ENCODE measurements at places on chromosomes 6 and 20.

DNA sequence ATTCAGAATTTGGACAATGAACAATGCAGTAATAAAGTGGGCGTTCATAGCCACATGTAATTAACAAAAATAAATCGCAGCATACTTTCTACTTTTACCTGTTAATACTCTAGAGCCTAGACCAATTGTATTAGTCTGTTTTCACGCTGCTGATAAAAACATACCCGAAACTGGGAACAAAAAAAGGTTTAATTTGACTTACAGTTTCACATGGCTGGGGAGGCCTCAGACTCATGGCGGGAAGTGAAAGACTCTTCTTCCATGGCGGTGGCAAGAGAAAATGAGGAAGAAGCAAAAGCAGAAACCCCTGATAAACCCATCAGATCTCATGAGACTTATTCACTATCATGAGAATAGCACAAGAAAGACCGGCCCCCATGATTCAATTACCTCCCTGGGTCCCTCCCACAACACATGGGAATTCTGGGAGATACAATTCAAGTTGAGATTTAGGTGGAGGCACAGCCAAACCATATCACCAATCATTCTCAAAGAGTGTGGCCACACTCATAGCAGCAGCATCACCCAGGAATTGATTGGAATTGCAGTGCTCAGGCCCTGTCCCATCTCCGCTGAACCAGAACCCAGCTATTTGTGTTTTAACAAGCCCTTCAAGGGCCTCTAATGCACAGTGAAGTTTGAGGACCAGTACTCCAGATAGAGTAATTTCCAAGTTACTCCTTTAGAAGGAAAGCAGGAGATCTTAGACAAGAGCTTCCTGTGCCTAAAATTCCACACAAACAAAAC is 650.0 kb downstream of the KIF16B start:
- DNase-seq, result no peak

- DNase-seq, result no peak
Observed at GRCh38 chr6:144415835-144416237, 130.7 kb downstream of the UTRN start.

- no peak for DNase-seq
Observed at GRCh38 chr6:16060039-16060438, 68.8 kb upstream of the MYLIP start.

GRCh38 chr6:137829641-137830083 is 37.4 kb upstream of the TNFAIP3 start:
- DNase-seq, result no peak

GRCh38 chr6:164014346-164015087 is 600.0 kb downstream of the QKI start:
- no peak for DNase-seq

DNA sequence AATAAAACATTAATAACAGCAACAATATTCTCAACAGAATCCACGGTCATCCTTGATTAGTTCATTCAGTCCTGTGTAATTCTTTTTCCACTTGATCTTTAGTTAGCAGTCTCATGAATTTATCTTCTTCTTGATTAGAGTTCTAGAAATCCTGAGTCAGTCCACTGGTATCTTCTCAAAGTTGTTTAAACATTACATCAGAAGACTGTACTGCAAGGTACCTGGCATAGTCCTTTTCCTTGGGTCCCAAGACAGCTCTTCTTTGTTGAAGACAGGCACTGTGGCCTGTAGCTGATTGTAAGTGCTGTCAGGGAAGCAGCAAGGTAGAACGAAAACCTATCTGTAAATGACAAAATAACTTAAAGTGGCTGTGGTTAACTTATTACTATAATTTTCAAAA is 11.8 kb downstream of the MAP3K4 start:
- DNase-seq, result no peak

- DNase-seq, result no peak
Observed at GRCh38 chr6:133814797-133815196, 74.1 kb upstream of the TCF21 start.

DNA sequence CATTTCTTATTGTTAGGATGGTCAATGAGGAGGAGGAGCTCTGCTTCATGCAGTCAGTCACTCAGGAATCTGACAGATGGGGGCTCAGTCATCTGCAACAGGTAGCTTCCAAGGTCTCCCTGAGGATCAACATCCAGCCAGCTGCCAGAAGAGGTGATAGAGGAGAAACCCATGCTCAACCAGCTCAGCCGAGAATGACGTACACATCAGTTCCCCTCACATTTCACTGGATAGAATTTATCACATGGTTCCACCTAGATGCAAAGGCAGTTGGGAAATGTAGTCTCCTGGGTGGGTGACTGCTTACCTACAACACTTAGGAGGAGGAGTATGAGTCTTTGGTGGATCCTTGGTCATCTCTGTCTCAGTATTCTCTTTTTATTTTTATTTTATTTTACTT is 144.5 kb downstream of the CEBPB start:
- no peak for DNase-seq

GRCh38 chr6:79468116-79468515 is 69.1 kb downstream of the LCA5 start:
- DNase-seq, result no peak

GRCh38 chr20:61761453-61762166 is 304.1 kb downstream of the TAF4 start:
- no peak for DNase-seq

- no peak for DNase-seq
Observed at GRCh38 chr6:130600880-130601341, 226.3 kb upstream of the SMLR1 start.

DNA sequence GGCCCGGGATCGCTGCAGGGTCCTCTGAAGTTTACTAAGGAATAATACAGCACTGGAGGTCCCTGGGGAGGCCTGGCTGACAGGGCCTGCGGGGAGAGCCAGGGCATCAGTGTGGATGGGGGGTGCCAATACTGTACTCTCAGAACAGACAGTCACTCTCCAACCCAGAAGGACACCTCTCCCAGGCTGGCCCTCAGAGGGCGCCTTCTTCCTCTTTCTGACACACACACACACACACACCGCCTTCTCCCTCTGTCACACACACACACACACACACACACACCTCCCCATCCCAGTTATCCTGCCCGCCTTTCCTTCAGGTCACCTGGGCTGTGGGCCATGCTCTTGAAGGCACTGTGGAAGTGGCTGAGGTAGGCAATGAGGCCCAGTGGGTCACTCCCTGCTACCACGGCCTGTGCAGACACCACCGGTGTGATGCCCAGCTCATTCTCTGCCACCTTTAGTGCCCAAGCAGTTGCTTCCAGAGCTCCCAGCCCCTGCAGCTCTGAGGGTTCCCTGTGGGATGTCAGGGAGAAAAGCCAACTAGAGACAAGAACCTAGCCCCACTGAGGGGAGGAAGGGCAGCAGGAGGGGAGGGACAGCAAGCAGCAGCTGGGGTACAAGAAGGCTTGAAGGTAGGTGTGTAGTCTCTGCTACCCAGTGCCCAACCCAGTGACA is 7.5 kb downstream of the SMPD2 start:
- no peak for DNase-seq

- DNase-seq, result no peak
Observed at GRCh38 chr6:107634324-107635056, 144.6 kb downstream of the SOBP start.

DNA sequence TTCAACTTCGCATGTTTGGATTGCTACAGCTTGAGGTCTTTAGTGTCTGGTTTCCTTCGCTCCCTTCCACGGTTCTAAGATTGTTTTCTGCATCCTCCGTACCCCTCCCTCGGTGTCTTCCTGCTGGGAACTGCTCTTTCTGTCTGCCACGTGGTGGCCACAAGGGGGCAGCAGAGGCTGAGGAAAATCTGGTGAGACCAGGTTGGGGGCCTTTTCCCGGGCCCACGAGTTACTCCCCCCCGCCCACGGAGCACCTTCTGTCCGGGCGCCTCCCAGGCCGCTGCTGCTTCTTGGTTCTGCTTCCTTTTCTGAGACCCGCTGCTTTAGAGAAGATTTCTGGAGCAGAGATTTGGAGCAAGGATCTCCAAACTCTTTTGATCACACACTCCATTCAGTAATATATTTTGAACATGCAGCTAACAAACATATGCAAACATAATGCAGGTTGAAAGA is 21.1 kb upstream of the NOTCH4 start:
- peak; percentile 62 for DNase-seq

DNA sequence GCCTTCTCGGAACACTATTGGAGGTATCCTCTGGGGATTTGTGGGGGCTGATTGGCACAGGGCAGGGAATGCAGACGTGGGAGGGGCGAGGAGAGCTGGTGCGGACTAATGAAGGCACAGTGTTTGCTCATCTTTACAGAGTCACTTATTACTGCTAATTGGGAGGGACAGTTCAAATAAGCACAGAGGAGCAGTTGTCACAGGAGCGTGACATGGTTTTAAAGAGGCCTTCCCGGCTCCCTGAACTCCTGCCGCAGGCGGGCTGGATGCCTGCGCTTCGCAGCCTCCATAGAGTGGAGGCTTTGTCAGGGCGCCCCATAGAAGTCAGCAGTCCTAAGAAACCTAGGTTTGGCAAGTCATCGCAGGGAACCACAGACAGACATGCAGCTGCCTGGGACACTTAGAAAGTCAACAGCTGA is 149.6 kb downstream of the LINC00237 start:
- DNase-seq, result no peak

- DNase-seq, result no peak
Observed at GRCh38 chr6:2615251-2615650, 135.5 kb downstream of the MYLK4 start.

- DNase-seq, result no peak
Observed at GRCh38 chr6:113857556-113858479, 673 bp downstream of the MARCKS start.

GRCh38 chr6:130377371-130377770 is 11.6 kb downstream of the TMEM200A start:
- DNase-seq, result no peak

DNA sequence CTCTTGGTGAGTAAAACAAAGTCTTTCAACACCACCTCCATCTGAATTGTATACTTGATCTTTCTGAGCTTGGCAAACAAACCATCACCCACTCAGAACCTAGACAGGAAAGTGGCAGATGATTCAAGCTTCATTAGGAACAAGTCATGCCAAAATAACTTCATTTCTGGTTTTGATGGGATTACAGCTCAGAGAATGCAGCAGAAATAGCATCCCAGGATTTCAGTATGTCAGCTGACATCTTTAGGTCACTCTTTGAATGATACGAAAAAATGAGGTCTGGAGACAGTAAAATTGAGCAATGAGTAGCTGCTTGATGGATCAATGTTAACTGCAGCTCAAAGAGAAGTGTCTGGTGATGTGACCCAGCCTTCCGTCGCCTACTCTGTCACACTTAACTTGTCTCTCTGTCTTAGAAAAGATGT is 92.4 kb downstream of the GJA10 start:
- DNase-seq, result no peak

GRCh38 chr20:47875297-47876025 is 90.2 kb upstream of the SULF2 start:
- DNase-seq, result no peak

GRCh38 chr6:31007694-31008093 is 2.6 kb upstream of the MUC22 start:
- DNase-seq, result no peak

GRCh38 chr6:167832497-167833395 is 6.0 kb downstream of the AFDN start:
- DNase-seq, result no peak

GRCh38 chr6:42970871-42971612 is 7.9 kb downstream of the PEX6 start:
- DNase-seq, result no peak

- no peak for DNase-seq
Observed at GRCh38 chr6:104887350-104887749, 27.6 kb upstream of the HACE1 start.

- DNase-seq, result no peak
Observed at GRCh38 chr6:117550618-117551242, 51.6 kb downstream of the GOPC start.

DNA sequence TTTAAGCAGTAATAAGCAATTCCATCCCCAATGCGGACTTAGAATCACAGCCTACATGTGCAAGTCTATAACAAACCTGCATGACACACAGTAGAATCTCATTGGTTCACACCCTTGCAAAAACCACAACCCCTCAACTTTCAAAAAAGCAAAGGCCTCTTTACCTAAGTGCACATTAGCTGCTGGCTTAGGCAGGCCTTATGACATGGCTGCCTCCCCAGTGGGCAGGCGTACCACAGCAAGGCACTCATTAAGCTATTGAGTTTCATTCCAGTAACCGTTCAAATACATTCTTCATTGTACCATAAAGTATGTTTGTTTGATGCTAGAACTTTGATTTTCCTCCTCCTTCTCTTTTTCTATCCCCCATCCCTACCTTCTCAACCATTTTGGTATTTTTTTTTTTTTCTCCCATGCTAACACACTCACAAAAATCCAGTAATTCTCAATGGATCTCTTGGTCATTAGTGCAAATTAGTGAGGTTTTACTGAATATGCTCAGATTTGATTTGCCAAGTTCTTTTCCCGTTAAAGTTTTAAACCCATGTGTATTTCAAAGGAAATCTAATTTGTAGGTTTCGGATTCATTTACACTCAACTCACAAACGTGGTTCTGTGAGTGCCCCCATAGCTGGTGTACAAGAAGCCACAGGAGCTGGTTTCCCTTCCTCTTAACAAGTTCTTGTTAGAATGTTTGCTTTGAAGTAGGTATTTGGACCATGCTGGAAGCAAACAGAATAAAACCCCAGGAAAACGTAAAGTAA is 460.4 kb upstream of the RUNX2 start:
- DNase-seq, result no peak

DNA sequence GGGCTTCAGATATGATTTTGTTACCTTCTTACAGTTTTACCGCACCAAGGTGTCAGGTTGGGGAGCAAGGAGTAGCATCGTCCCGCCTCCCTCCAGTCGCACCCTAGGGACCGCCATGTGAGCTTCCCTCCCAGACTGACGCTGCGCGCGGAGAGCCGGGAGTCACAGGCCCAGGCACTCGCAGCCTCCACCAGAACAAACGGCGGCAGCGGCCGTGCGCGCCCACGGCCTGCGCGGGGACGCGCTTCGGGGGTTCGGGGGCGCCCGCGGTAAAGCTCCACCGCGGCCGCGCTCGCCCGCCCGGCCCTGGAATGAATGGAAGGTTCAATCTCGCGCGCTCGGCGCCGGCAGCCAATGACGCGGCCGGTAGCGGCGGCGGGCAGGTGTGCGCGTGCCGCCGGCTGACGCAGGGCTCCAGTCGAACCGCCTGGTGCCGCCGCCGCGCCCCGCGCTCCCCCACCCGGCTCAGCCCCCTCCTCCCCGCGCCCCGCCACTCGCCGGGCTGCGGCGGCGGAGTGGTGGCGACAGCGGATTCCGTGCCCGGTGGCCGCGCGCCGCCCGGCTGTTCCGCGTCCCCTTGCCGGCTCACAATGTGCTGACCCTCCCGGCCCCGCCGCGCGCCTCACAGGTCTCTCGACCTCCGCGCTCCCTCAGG is 16.5 kb upstream of the LIN28B start:
- DNase-seq, result no peak

- no peak for DNase-seq
Observed at GRCh38 chr6:64266351-64266821, 630.8 kb downstream of the PHF3 start.
